Progenitor cell of endocrine pancreas (in vitro differentiated cells): ENCODE measurements at places on chromosomes 7 and 10. TPM values are rescaled to one million over a fixed set of nuclear protein-coding genes. Genes with fewer than 3 reads are reported as not detected.
A peak's percentile ranks its signal among the peaks of the same experiment; 100 is the strongest.

C10orf143 gene
- total RNA-seq: 3.6 and 3.7 TPM in 2 replicates

AKR1C1 gene
- 4.8 and 6.6 TPM in 2 replicates for total RNA-seq

CTBP2 gene
- total RNA-seq: 182 and 183 TPM in 2 replicates

BTBD16 gene
- total RNA-seq: not detected in 2 replicates

CLDN3 gene
- total RNA-seq: 49.0 and 49.9 TPM in 2 replicates

SFMBT2 gene
- 8.2 and 9.1 TPM in 2 replicates for total RNA-seq

GRCh38 chr7:318878-319661, 29.1 kb downstream of the FOXL3 start:
- H3K4me1 ChIP-seq: peaks cover 18% of the 10 kb centered on the region
- H3K4me3 ChIP-seq: no peak overlapping the region
- DNase-seq: no peak
- H3K27ac ChIP-seq: peak overlapping the region; percentile 81
- H3K36me3 ChIP-seq: no peaks in the 10 kb centered on the region
- H3K27me3 ChIP-seq: peaks cover 22% of the 10 kb centered on the region

DNA sequence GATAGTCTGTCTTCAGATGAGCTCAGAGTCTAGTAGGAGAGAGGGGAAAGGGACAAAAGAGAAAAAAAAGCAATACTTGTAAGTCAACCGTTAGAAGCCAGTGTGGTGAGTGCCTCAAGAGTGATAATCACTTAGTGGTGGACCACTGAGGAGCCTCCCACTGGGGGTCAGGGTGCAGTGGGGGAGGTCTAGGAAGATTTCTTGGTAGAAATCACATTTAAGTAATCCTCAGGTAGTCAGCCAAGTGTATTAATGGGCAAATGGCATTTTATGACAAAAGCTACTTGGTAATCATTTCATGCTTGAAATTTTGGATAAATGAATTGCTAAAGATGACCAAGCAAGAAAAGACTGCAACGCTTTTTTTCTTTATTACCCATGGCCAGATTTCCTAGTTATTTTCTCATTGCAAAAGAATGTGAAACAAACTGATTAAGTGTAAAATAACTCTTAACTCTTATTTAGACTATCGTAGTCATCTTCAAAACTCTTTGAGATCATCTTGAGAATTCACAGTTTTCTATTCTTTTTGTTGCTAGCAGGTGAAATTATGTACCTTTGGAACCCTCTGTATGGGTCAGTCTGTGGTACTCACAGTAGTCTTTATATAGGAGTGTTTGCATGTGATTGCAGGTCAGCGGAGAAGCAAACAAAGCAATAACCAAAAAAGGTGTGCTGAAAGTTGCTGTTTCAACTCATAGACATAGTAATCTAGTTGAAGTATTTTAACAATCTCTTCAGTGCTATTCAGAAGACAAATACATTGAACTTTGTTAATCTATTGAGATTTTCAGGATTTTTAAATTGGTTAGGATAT, 63.9 kb downstream of the PPP1R9A start:
- H3K27me3 ChIP-seq: no peaks in the 10 kb centered on the region
- peaks cover 65% of the 10 kb centered on the region for H3K4me1 ChIP-seq
- peak overlapping the region; percentile 79 for H3K27ac ChIP-seq
- peak overlapping the region; percentile 10 for H3K4me3 ChIP-seq

DNA sequence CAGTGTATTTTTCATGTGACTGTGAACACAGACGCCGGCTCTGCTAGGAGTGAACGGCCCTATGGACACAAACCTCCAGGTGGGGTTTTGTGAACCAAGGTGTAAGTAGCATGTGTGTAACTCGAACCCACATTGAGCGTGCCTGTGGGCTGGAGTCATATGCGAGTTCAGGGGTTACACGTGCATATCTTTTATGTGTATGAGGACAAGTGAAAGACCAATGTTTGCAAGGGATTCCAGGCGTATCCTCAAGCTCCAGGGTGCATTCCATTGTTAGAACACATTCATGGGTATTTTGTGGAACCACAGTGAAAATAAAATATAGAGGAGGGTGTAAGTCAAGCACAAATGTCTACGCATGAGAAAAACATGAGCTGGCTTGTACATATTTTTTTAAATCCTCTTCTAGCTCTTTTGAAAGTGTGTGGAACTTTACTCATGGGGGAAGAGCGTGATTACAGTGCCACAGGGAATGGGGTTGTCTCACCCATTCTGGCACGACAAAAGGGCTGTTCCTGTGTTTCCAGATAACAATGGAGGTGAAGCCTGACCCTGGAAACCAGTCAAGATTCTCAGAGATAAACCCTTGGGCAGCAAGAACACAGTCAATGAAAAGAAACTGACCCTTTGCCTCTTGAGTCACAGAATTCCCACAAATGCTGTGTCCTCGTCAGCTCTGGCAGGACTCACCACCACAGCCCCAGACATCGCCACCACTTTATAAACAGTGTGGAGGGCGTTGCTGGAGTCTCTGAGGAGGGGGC, 37.0 kb upstream of the GOT1 start:
- H3K27me3 ChIP-seq: peaks cover 16% of the 10 kb centered on the region
- peaks cover 2% of the 10 kb centered on the region for H3K4me1 ChIP-seq
- no peak overlapping the region for H3K4me3 ChIP-seq

DNA sequence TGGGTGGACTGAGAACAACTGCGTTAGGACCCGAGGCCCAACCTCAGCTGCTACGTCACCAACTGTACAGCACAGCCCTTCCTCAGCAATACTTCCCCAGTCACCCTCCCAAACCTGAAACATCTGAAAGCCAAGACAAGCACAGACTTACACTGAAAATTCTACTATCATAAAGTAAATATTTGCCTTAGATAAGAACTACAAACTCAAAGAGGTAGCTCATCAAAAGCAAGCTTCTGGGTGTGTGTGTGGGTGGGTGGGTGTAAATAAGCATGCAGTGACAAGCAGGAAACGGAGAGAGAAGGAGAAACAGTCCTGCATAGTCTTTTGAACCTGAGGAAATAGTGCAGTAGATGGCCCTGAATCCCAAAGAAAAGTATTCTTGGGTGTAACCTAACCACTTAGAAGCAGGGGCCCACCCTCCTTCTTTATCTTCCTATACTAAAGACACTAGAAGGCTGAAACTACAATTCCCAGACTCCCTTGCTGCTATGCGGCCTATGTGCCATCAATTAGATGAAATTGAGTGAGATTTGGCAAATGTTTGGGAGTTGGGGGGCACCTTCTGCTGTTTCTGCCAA, 18.7 kb downstream of the SLC25A13 start:
- peaks cover 21% of the 10 kb centered on the region for H3K4me1 ChIP-seq
- no peak for DNase-seq
- H3K27me3 ChIP-seq: peaks cover 50% of the 10 kb centered on the region

- H3K27ac ChIP-seq: peak overlapping the region; percentile 97
- no peaks in the 10 kb centered on the region for H3K27me3 ChIP-seq
- no peaks in the 10 kb centered on the region for H3K36me3 ChIP-seq
- H3K4me3 ChIP-seq: peak overlapping the region; percentile 81
Observed at GRCh38 chr7:134779741-134780065, 269 bp downstream of the CALD1 start.

- no peak for DNase-seq
- no peaks in the 10 kb centered on the region for H3K36me3 ChIP-seq
- H3K4me1 ChIP-seq: peaks cover 3% of the 10 kb centered on the region
- no peak overlapping the region for H3K4me3 ChIP-seq
- H3K27me3 ChIP-seq: peaks cover 13% of the 10 kb centered on the region
Observed at GRCh38 chr7:44222776-44223261, 22.0 kb downstream of the YKT6 start.

DNA sequence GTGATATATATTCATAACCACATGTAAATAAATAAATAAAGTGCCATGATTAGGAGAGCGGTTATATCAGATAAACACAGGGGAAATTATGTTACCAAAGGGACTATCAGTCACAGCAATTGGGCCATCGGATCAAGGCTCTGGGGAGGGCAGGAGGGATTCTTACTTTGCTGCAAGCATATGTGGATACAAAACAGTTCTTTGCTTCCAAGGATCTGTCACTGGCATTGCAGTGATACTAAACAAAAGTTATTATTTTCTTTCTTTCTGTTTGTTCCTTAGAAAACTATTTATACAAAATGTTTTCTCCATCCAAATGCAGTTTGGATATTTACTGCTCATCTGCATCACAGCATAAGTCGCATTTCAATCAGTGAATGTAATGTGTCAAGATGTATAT, 188.4 kb upstream of the MGMT start:
- no peak for DNase-seq
- no peak overlapping the region for H3K4me3 ChIP-seq
- no peaks in the 10 kb centered on the region for H3K4me1 ChIP-seq
- H3K27me3 ChIP-seq: peaks cover 30% of the 10 kb centered on the region
- H3K27ac ChIP-seq: no peak overlapping the region

DNA sequence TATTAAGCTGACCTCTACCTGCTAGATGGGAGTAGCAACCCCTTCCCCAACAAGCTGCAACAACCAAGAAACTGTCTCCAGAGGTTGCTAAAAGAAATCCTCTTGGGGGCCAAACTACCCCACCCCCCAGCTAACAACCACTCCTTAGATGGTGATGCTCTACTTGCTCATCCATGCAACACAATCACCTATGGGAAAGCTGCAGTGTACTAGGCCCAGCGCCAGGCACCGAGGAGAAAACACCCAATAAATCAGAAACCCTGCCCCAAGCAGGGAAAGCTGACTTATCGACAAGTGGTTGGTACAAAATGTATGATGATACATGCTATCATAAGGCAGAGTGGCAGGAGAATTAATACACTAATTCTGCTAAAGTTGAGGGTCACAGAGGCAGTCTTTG, 17.3 kb downstream of the SLC25A13 start:
- no peak overlapping the region for H3K27ac ChIP-seq
- peaks cover 7% of the 10 kb centered on the region for H3K36me3 ChIP-seq
- peaks cover 29% of the 10 kb centered on the region for H3K4me1 ChIP-seq
- DNase-seq: no peak
- peaks cover 46% of the 10 kb centered on the region for H3K27me3 ChIP-seq
- H3K4me3 ChIP-seq: no peak overlapping the region

DNA sequence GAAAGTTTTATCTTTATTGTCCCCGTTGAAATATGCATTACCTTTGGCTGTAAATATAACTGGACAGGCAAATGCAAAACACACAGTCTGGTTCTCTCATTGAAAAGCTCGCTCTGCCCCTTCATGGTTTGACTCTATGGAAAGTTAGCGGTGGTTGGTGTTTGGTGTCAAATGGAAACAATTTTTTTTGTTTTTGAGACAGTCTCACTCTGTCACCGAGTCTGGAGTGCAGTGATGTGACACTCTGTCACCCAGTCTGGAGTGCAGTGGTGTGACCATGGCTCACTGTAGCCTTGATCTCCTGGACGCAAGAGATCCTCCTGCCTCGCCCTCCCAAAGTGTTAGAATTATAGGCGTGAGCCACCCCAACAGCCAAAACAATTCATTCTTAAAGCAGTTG, 149.7 kb downstream of the LRRC4 start:
- no peaks in the 10 kb centered on the region for H3K27me3 ChIP-seq
- no peak for DNase-seq
- H3K27ac ChIP-seq: no peak overlapping the region
- H3K4me3 ChIP-seq: no peak overlapping the region

GRCh38 chr7:128388145-128388485, 21.7 kb downstream of the IMPDH1 start:
- no peak overlapping the region for H3K4me3 ChIP-seq
- no peak overlapping the region for H3K27ac ChIP-seq
- DNase-seq: no peak
- H3K4me1 ChIP-seq: no peaks in the 10 kb centered on the region
- peaks cover 34% of the 10 kb centered on the region for H3K27me3 ChIP-seq
- H3K36me3 ChIP-seq: no peaks in the 10 kb centered on the region

DNA sequence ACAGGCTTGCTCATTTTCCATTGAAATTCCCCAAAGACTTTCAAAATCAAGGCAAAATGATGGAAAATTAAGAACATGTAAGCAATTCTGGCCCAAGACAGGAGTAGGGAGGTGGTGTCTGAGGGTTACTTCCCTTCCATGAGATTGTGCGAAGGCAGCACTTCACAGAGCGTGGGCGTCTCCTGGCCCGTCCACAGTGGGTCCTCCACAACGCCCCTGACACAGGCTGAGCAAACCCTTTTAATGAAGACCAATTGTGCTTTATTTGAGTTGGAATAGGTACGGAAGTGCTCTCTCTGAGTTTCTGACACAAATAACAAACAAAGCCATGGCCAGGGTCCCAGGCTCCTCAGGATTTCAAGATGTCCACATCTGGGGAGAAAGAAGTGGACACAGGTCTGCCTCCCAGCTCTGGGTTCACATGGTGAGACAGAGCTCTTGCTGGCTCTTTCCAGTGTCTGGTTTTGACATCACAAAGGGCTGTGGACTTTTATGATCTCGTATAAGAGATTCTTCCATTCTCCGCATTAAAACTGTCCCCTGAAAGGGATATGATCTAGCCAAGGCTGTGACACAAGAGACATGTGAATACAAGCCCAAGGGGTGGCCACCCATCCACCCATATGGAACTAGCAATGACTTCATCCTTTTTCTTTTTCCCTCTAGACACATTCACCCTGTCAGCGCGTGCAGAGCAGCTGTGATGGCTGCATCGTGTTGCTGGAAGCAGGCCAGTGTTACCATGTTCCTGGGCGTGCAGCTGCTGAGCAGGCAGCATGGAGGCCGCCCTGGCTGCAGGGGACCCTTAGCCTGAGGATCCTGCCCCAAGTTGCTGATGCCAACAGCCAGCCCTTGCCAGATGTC, 145.6 kb downstream of the ADAM12 start:
- peaks cover 18% of the 10 kb centered on the region for H3K27me3 ChIP-seq
- H3K36me3 ChIP-seq: no peaks in the 10 kb centered on the region
- H3K27ac ChIP-seq: no peak overlapping the region
- no peak for DNase-seq
- peaks cover 11% of the 10 kb centered on the region for H3K4me1 ChIP-seq
- no peak overlapping the region for H3K4me3 ChIP-seq

DNA sequence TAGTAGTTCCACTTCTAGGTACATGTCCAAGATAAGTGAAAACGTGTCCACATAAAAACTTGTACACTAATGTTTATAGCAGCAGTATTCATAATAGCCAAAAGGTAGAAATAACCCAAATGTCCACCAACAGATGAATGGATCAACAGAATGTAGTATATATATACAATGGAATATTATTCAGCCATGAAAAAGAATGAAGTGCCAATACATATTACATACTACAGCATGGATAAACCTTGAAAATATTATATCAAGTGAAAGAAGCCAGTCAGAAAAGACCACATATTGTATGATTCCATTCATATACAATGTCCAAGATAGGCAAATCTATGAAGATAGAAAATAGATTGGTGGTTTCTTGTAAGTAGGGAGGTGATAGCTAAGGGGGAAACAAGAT, 47.8 kb upstream of the WASL start:
- peaks cover 25% of the 10 kb centered on the region for H3K4me1 ChIP-seq
- no peaks in the 10 kb centered on the region for H3K36me3 ChIP-seq
- H3K27me3 ChIP-seq: no peaks in the 10 kb centered on the region

- no peak overlapping the region for H3K4me3 ChIP-seq
- no peaks in the 10 kb centered on the region for H3K36me3 ChIP-seq
- H3K27me3 ChIP-seq: peaks cover 3% of the 10 kb centered on the region
- DNase-seq: no peak
- no peak overlapping the region for H3K27ac ChIP-seq
- no peaks in the 10 kb centered on the region for H3K4me1 ChIP-seq
Observed at GRCh38 chr7:100781255-100781654, 46.1 kb downstream of the EPHB4 start.

DNA sequence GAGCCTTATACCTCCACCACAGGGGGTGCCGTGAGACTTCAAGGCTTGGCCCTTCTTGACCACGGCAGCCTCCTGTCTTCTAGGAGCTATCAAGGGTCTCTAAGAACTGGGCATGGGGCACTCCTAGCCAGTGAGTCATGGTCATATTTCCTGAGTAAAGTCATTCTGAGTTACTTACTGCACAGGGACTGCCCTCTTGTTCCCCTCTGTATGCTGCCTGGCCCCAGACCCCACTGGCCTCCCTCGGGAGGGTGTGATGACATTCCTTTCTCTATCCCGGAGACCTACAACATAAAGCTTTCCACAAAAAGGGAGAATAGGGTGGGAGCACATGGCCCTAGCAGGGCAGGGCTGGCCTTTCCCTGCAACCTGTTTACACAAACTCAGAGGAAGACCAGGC, 21.4 kb downstream of the DPCD start:
- H3K27ac ChIP-seq: no peak overlapping the region
- H3K4me3 ChIP-seq: no peak overlapping the region
- no peaks in the 10 kb centered on the region for H3K27me3 ChIP-seq
- H3K36me3 ChIP-seq: peaks cover 14% of the 10 kb centered on the region
